ENCODE measurements at places on chromosomes 16 and 17.
A peak's percentile ranks its signal among the peaks of the same experiment; 100 is the strongest.

- peak; percentile 20 for DNase-seq
These were observed 33.0 kb downstream of the STAT3 start for GRCh38 chr17:42354956-42355843.

GRCh38 chr16:67087291-67087690, 22.4 kb upstream of the PHAF1 start:
- DNase-seq = no peak

- DNase-seq = no peak
These were observed 9.8 kb downstream of the PHB1 start for GRCh38 chr17:49404906-49405305.

- DNase-seq = no peak
These were observed 8.2 kb upstream of the MARCHF10 start for GRCh38 chr17:62816282-62816839.

GRCh38 chr17:62727916-62728672, 80.0 kb downstream of the MARCHF10 start:
- DNase-seq = no peak

- DNase-seq = no peak
These were observed 217.8 kb downstream of the GRIN2A start for GRCh38 chr16:9964426-9964825.

DNA sequence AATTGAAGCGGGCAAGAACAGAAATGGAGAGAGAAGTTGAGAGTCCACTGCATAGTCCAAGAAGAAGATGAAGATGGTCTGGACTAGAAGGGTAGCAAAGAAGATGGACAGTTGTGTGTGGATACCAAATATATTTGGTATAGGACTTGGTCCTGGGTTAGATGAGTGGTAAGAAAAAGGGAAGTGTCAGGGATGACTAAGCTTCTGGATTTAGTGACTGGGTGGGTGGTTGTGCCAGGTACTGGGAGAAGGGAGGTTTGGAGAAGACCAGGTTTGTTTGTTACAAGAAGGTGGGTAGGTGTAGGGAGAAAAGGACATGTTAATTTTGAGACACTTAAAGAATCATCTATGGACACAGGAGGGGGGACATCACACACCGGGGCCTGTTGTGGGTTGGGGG, 5.4 kb downstream of the VMP1 start:
- DNase-seq = no peak

- no peak for DNase-seq
These were observed 31.1 kb upstream of the CPNE2 start for GRCh38 chr16:57061084-57061905.

GRCh38 chr17:73061161-73061560, 31.3 kb downstream of the SLC39A11 start:
- DNase-seq = no peak

DNA sequence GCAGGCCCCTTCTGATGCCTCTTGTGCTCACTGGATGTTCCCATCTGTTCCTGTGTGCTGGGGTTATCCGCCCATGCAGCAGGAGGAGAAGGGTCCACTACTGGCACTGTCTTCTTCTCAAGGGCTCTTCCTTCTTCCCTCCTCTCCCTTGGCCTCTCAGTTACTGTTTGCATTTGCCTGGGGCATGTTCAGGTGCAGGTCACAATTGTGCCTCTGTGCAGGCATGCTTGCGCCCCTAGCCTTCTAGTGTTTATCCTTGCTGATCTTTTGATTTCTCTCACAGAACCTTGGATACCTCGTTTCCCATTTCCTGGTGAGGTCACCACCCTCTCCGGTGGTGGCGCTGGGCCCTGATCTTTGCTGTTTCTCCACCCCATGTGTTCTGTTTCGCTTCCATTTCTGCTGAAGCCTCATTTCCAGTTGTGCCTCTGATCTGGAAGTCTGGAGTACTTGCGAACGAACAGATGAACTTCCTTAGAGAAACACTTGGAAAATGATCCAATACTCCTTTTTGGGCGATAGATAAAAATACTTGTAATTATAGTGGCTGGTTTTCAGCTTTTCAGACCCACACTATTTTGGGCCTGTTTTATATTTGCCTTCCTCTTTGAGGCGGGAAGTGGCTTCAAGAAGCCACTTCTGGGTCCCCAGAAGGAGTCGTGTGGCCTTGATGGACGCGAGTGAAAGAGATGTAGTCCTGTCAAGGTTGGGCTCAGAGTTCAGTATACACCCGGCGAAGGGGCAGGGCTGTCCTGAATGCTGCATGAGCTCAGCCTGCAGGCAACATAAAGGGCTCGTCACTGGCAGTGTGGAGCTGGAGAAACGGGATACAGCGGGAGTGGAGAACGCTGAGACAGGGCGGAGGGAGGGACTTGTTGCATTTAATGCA, 312.9 kb downstream of the SNX29 start:
- no peak for DNase-seq

GRCh38 chr17:80956321-80957190, 35.1 kb upstream of the CHMP6 start:
- peak; percentile 6 for DNase-seq

GRCh38 chr17:32297424-32297823, 31.8 kb downstream of the RHBDL3 start:
- DNase-seq = no peak

GRCh38 chr16:47777220-47777619, 316.1 kb downstream of the PHKB start:
- no peak for DNase-seq

GRCh38 chr17:74746922-74747321, 1.5 kb upstream of the NHERF1 start:
- no peak for DNase-seq

DNA sequence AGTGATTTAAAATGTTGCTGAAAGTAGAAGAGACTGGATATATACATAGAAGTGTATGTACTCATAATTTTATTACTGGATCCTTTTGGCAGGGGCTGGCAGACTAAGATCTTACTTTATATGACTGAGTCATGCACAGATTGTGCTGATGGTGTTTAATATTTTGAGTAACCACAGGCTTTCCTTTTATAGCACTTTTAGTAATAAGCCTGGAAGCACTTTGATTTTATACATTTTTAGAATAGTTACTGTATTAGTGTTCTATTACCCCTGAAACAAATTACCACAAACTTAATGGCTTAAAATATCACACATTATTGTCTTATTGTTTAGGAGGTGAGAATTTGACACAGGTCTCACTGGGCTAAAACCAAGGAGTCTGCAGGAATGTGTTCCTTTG, 113.4 kb upstream of the CDH8 start:
- no peak for DNase-seq

DNA sequence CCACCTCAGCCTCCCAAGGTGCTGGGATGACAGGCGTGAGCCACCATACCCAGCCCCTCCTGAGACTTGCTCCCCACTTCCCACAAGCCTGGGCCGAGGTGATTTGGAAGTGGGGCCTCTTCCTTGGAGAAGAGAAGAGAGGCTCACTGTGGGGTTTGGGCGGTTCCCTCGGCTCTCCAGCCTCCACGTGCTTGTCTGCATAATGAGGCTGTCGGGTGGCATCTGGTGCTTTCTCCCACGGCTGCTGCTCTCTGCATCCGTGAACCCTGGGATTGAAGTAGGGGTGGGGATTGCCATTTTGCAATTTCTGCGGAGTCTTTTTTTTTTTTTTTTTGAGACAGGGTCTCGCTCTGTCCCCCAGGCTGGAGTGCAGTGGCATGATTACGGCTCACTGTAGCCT, 101.4 kb downstream of the RAP1GAP2 start:
- DNase-seq = no peak

DNA sequence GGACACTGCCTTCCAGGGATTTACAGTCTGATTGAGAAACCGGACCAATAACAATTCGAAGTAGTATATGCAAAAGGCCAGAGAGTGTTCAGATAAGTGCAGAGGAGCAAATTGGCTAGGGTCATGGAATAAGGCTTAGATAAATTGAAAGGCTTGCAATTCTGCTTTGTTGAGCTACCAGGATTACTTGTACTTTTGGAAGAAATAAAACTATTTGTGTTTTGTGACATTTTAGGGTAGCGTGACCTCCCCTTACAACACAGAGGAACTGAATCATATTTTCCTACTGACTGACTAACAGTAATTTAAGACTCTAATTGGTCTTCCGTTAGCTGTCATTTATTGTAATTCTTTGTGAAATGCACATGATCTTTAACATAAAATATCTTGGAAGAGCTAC, 104.7 kb downstream of the PITPNC1 start:
- no peak for DNase-seq

DNA sequence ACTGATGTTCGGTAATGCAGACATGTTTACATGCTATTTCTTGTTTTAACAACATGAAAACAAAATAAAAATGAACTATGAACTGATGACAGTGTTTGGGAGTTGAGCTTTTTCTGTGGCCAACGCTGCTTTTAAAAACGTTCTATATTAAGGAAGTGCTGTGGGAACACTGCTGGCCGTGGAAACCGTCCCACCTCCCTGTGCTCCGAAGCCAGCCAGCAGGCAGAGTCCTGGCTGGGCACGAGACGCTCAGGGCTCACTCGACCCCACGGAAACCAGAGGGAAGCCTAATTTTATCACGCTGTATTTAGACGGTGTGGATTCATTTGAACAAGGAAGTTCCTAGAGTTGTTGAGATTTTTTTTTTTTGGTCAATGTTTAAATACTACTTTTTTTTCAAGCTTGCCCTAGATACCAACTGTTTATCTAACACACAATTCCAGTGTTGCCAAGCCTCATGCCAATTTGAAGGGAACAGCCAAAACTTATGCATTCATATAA, 25.8 kb downstream of the ADCY9 start:
- DNase-seq = no peak

DNA sequence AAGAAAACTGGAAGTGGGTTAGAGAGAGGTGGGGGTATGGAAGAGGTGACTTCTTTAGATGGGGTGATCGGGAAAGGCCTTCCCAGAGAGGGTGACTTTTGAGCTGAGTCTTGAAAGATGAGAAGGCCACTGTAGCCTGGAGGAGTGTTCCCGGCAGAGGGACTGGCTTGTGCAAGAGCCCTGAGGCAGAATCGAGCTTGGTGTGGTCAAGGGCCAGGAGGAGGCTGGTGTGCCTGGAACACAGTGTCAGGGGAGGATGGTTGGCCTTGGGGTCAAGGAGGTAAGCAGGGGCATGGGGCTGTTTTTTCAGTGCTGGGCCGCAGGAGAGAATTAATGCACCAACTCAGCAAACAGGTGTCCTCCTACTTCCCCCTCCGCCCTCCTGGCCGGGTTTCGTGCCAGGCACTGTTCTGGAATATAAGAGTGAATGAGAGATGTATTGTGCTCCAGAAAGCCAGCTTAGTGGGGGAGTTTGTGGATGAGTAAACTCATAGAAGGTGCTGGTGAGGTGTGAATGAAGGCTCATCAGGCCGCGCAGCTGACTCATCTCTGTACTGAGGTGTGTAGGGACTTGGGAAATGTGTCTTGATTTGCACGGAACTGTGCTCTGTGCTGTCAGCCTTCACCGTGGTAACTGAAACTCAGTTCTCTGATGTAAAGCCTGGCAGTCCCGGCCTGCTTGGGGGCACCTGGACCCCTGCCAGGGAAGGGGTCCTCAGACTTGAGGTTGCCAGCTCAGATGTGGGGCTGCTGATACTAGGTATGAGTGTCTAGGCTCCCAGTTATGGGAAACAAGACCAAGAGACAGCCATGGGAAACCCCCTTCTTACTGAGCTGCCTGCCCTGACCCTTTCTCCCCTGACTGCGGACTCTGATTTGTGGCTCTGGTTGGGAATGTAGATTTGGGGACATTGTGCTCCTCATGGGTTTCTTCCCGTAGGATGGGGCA, 15.3 kb downstream of the KSR1 start:
- peak; percentile 87 for DNase-seq

DNA sequence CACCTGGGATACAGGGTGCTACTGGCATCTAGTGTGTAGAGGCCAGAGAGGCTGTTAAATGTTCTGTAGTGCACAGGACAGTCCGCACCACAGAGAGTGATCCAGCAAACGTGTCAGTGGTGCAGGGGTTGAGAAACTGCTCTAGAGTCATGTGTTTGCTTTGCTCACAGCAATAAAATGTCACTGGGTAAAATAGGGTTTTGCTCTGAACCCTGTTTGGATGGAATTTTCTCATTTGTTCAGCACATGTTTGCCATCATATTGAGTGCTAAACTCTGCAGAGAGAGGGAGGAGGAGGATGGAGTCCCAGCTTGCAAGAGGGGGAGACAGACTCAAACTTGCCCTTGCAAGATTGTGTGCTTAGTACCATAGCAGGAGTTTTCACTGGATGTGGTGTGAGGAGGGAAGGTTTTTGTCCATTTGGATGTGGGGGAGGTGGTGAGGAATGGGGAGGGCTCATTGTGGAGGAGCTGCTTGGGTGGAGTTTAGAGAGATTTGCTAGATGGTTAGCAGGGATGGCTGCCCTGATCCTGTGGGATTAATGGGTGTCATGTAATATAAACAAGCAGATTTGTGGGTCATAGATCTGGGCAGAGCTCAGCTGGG, 11.8 kb downstream of the PLCG2 start:
- no peak for DNase-seq

GRCh38 chr17:27616414-27616813, 14.6 kb upstream of the LGALS9 start:
- no peak for DNase-seq

DNA sequence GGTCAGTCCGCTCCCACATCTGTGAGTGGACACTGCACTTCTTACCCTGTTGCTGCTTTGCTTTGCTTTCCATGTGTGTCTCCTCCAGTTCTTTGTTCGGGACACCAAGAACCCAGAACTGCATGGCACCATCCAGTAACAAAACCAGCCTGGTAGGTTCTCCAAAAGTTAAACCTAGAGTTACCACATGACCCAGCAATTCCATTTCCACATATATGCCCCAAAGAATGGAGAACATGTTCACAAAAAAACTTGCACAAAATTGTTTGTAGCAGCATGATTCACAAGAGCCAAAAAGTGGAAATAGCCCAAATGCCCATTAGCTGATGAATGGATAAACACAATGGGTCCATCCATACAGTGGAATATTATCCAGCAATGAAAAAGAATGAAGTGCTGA, 10.3 kb upstream of the CCL22 start:
- DNase-seq = no peak

DNA sequence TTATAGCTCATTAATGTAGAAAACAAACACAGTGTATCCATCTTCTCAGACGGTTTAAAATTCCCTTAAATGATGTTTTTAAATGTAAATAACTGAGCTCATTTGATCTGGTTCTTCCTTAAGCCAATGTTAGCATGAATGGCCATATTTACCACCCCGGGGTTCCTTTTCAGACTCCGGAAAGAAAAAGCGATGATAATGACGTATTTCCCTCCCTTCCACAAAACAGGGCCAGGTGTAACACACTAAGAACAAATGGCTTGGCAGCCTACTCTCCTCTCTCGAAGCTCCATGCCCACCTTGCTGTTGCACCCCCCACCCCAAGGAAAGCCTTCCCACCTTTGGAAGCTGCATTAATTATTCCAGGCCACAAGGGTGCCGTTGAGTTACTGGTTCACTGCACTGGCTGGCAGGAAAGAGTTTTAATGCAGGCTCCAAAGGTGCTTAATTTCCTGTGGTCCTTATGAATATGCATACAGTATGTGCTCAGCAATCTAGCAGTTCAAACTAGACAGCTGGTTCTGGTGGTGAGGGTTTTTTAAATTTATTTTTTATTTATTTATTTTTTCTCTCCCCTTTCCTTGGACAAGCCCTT, 378.9 kb downstream of the WWOX start:
- DNase-seq = no peak

DNA sequence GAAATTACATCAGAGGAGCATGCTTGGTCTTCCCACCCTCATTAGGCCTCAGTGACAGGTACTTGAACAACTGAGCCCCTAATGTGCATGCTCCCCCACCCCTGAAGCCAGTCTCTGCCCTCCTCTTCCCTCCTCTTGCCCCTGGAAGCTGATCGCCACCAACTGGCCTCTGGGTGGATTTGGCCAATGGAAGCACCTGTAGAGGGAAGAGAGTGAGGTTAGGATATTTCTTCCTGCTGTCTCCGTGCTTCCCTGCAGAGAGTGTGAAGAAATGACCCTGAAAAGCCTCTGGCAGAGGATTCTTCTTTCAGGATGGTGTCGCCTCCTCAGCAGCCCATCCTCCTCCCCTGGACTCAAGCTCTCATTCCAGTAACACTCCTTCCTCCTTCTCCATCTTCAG, 5.9 kb upstream of the CBLN1 start:
- no peak for DNase-seq

All from GM06990 (cell line).